NCI-H2107 (cell line): ENCODE measurements at places on chromosomes 13 and 19.

GRCh38 chr13:85638265-85638664, 161.0 kb downstream of the SLITRK6 start:
- no peak for DNase-seq

DNA sequence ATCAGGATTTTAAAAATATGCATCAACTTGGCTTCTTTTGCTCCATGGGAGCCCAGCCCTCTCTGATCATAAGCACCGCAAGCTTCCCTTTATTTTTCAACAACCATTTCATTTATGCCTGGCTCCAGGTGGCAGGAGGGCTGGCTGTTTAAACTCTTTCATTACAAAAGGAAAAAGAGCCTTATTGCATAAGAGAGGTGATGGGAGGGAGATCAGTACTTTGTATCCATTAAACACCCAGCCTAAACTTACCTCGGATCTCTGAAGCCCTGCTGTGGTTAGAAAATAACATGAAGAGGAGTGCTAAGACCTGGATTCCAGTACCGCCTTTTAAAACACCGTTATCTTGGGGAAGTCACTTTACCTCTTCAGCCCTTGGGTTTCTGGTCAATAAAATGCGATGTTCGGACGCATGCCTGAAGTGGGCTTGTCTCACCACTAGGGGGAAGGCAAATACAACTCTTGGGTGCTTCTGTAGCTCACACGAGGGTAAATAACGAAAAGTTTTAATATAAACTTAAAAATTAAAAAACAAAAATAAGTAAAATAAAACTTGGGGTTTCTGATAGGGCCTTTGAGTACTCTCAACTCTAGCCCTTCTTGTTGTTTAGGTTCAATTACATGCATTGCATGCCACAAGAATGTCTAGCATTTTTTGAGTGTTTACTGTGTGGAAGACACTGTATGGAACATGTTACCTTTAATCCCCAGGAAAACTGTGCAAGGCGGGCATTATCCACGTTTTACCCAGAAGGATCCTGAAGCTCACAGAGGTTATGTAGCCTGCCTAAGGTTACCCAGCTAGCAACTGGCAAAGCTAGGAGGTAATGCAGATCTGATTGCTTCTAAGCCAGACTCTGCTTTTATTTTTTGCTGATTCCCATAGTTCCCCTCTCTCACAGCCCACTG, 240.3 kb downstream of the LMO7 start:
- DNase-seq, result peak; percentile 5

GRCh38 chr13:30038884-30039283, 188.5 kb upstream of the UBL3 start:
- no peak for DNase-seq

DNA sequence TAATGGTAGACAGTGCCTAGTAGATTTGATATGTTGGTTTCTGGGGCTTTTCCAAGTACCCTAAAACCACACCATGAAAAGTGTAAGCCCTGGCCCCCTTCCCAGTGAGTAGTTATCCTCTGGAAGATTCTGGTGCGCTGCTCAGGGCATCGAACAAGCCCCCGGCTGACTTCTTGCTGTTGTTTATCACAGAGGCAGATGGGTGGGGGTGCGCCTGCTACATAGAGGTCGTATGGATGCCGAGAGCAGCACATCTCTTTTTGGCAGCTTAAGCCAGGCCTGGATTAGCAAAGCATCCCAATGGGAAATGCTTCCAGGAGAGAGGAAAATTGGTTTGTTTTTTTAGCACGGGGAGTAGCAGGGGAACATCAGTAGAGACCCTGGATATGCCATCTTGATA, 26.3 kb upstream of the SPATA13 start:
- DNase-seq, result no peak

DNA sequence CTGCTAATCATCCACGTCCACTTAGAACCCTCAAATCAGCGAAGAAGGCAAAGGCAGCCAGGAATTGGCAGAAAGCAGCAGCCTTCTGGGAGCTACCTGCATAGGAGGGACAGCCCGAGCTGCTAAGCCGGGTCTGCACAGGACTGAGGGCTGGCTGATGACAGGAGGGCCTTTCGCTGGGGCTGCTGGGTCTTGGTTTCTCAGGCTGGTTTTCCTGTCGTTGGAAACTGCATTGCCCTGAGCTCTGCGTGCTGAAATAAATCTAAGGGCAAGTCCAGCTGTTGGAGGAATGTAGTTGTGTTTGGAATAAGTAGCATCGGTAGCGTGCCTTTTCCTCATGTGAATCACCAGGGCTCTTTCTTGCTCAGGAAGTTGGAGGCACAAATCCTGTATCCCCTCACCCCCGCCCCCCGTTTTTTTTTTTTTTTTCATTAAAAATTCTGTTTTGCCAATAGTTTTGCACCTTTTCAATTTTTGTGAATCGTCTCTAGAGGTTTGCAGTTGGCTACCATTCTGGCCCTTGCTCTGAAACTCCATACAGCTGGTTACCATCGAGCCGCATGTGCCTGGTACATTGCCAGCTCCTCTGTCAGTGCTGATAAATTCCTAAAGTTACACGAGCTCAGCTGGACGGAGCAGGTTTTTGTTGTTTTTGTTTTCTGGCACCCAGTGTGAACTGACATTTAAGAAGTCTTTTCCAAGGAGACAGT, 193.9 kb upstream of the RNF113B start:
- no peak for DNase-seq

DNA sequence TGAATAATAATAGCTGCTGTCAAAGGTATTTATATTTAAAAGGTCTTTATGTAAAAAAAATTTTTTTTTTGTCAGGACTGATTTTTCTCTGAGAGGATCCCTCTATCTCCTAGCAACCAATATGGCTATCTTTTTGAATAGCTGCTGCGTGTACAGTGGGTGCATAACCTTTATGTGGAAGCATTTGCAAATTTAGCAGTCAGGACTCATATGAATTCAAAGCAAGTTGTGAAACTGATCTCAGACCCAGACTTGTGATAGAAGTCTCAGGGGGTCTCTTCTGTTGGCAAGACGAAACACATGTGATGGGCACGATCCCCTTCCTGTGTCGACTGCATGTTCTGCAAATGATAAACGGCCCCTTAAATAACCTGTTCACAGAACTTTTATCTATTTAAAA, 114.1 kb upstream of the ARGLU1 start:
- DNase-seq, result no peak

GRCh38 chr19:406135-406781, 2.7 kb downstream of the C2CD4C start:
- no peak for DNase-seq
